Astrocyte (in vitro differentiated cells and primary cell): ENCODE measurements at places on chromosomes 2 and 18.

DNA sequence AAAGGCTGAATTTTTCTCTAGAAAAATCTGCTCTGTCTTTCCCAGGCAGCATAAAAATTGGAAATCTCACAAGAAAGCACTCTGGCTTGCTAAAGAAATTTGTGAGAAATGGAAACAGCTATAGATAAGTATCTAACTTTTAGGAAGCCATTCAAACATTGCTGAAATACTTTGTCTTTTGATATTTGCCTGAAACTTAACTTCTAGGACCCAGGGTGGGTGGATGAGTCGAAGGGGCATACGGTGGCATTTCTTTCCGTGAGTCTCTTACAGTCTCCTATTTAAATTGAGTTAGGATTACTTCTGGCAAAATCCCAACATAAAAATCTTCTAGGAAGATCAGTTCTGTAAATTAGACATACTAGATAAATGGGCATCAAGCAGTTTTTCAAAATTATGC lies 532 bp upstream of the COL3A1 start:
- no peak for DNase-seq

- DNase-seq: no peak
Observed at GRCh38 chr2:47300609-47301276, 102.2 kb upstream of the MSH2 start.

GRCh38 chr2:130951018-130951417 lies 114.3 kb downstream of the ARHGEF4 start:
- DNase-seq: no peak

DNA sequence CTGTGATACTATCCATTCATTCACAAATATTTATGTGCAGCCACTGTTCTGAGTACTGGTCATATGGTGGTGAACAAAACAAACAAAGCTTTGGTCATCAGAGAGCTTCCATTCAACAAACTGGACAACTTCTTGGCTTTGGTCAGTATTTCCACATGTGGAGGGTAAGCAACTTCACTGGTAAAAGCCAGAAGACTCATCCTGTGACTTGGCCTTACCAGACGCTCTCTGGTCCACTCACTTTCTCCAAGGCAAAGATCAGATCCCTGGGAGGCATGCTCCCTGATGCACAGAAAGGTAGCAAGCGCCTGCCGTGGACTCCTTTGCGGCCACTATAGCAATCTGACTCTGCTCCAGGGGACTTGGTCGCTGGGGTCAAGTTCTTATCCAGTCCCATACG lies 179.5 kb downstream of the EN1 start:
- DNase-seq: peak; percentile 96

DNA sequence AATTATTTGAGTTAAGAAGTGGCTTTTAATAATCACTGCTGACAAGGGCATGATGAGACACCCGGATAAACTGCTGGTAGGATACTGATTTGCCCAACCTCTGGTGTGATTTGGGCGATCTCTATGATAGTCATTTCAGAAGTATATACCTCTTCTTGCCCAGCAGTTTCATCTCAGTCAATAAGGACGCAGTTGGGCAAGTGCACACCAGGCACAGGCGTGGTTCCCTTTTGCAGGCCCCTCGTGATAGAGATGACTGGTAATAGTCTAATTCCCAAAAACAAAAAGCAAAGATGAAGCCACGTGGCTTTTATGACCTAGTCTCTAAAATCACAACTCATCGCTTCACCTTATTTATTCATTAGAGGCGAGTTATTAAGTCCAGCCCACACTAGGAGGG lies 246.4 kb downstream of the PRKCE start:
- no peak for DNase-seq

- DNase-seq: no peak
Observed at GRCh38 chr2:170493426-170494097, 221.6 kb upstream of the SP5 start.

- DNase-seq: no peak
Observed at GRCh38 chr2:6140509-6140908, 448.3 kb downstream of the SOX11 start.

DNA sequence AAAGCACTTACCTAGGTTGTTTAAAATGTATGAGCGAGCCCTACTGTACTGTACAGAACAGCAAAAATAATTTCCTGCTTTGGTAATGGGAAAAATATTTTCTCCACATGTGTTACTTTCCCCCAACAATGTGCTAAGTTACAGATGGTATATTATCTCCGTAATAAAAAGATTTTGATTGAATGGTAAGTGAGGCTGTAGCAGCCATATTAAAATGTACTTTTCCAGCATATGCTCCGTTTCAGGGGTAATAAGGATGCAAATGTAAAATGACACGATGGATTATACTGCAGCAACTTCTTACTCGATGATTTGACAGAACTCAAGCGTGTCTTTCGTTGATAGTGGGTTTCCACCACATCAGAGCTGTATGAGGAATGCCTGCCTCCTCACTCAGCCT lies 50.5 kb downstream of the OSBPL6 start:
- DNase-seq: no peak

GRCh38 chr2:55114597-55114996 lies 64.3 kb upstream of the RTN4 start:
- no peak for DNase-seq

DNA sequence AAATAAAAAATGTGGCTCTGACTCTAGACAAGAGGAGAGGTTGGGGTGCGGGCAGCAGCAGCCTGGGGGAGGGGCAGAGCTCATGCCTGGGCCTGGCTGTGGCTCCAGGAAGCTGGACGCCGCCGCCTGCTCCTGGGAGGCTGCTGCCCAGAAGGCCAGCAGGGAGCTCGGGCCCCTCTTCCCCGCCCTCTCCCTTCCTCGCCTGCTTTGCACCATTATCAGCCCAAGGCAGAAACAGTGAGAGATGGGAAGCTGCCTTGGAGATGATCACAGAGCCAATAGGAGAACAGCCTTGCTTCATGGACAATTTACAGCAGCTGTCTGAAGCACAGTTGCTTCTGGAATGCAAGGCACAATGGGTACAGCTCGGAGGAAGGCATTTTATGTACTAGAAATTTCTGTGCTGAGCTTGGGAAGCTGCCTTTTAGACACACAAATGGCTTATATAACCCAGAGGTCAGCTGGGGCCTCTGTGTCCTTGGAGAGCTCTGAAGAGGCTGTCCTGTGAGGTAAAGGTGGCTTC lies 55.3 kb upstream of the AFF3 start:
- peak; percentile 46 for DNase-seq

- DNase-seq: no peak
Observed at GRCh38 chr2:142140434-142140845, 9.6 kb upstream of the LRP1B start.

DNA sequence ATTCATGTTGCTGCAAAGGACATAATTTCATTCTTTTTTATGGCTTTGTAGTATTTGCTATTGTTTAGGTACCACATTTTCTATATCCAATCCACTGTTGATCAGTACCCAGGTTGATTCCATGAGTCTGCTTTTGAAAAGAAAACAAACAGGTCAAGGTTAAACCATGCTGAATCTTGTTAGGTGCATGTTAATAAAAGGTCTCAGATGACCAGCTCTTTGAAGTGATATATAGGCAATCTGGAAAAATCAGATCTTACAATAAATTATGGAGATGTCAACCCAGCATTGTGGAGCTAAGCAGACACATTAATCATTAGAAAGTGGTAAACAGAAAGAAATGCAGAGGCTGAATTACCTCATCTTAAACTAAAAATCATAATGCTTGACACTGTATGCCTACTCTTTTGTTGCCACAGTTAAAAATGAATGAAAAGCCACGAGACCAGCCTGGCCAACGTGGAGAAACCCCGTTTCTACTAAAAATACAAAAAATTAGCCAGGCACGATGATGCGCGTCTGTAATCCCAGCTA lies 246.0 kb downstream of the CTNNA2 start:
- no peak for DNase-seq

DNA sequence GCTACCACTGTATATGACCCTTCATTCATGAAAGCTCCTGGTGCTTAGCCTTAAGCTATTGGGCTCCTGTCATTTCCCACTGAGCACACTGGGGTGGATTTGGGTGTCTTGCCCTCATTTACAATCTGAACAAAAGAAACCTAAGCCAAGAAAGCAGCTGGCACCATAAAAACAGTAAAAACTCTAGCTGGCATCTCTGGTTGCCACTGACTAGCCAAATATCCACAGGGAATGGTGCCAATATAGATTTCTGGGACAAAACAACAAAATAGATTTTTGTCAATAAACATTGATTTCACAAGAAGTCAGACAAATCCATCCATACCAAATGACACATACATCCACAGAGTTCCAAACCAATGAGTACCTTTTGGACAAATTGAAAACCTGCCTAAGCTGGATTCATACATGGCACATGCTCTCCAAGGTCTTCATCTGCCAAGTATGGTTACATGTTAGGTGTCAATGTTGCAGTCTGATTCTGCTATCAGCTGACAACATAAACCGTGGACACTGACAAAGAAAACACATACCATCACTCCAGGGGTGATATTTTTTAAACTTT lies 1081.5 kb upstream of the ZEB2 start:
- DNase-seq: no peak

GRCh38 chr2:33019796-33020195 lies 73.0 kb downstream of the LTBP1 start:
- no peak for DNase-seq

DNA sequence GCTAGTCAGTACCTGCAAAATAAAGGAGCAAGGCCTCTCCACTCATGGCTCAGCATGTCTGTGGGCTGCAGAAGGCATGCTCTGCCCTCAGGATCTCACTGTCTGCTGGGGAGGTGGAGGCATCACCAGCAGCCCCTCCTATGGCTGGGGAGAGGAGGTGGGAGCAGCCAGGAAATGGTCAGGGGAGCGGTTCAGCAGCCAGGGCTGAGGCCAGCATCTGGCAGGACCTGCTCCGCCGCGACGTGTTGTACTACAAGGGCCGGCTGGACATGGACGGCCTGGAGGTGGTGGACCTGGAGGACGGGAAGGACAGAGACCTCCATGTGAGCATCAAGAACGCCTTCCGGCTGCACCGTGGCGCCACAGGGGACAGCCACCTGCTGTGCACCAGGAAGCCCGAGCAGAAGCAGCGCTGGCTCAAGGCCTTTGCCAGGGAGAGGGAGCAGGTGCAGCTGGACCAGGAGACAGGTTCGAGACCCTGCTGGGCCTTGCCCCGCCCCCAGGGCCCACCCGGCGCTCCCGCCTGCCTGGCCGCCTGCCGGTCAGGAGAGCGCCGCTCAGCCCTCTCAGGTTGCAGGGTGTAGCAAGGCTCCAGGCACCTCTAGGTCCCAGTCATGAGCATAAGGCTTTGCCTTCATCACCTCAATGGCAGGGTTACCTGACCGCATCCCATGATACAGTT lies 49.0 kb downstream of the FAM168B start:
- no peak for DNase-seq

- DNase-seq: no peak
Observed at GRCh38 chr18:56982766-56983165, 164.1 kb upstream of the BOD1L2 start.

- peak; percentile 20 for DNase-seq
Observed at GRCh38 chr2:219783359-219783975, 156.0 kb downstream of the SLC4A3 start.

GRCh38 chr18:78912336-78912735 lies 67.3 kb upstream of the SALL3 start:
- DNase-seq: no peak

GRCh38 chr2:219448099-219448775 lies 13.6 kb downstream of the SPEG start:
- no peak for DNase-seq

- DNase-seq: no peak
Observed at GRCh38 chr2:236971131-236971821, 114.4 kb upstream of the COPS8 start.

DNA sequence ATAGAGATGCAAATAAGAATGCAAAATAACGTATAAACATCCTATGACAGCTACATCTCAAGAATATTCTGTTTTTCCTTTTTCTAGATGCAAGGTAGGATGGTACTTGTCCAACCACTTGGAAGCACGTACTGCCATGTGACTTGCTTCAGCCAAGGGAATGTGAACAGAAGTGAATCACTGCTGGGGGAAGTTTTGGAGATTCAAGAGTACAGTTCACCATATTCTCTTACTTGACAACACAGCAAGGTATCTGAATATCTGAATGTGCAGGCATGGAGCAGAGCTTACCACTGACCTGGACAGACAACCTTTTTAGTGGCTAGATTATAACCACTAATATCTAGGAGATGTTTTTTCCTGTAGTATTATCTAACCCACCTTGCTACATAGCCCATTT lies 53.0 kb downstream of the TRIP12 start:
- no peak for DNase-seq

DNA sequence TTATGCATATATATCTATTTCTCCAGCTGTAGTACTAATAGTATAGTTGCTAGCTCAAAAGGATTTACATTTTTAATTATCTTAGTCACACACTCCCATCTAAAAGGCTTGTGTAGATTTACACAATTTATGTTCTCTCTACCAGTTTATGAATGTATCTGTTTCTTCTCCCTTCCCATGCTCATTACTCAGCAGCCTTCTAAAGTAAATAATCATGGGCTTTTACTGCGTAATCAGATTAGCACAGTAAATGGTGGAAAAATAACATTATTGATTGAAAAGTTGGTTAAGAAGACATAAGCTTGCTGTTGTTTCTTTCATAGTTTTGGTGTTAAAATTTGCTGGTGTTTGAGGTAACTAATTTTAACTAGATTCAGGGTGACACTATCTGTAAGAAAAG lies 81.8 kb downstream of the PTPN4 start:
- no peak for DNase-seq

DNA sequence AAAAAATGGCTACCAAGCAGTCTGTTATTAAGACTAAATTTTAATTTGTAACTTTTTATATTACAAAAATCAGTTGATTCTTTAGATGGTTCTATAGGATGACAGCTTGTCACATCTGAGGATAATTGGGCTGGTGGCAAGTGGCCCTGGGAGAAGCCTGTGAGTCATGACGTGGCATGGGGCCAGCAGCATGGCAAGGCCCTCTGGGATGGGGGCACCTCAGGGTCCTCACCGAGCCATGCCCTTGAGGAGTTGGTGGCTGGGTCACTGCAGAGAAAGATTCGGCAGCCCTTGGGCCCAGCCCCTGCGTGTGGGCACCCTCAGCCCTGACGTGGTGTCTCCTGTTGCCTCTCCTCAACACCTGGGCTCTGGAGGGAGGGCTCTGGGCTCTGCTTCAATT lies 49.7 kb downstream of the STK25 start:
- no peak for DNase-seq

GRCh38 chr2:45812011-45812500 lies 160.6 kb downstream of the PRKCE start:
- peak; percentile 82 for DNase-seq

- DNase-seq: no peak
Observed at GRCh38 chr2:149084924-149085795, 46.7 kb downstream of the LYPD6B start.

DNA sequence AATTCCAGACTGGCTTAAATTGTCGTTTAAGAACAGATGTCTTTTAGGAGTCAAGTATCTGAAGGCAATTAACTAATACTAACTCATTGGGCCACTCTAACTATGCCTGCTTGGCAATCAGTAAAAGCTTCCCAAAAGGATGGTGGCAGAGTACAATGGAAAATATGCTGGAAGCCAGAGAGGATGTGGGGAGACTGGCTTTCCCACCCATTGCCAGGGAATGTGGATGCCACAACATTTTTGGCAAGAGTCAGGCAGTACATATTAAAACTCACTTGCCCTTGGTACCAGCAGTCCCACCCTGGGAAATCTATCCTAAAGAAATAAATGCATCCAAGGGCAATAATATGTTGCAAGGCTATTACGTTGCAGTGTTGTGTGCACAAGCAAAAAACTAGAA lies 74.0 kb upstream of the FZD7 start:
- peak; percentile 64 for DNase-seq

GRCh38 chr2:158079672-158080071 lies 22.0 kb upstream of the UPP2 start:
- DNase-seq: peak; percentile 40

GRCh38 chr2:40118622-40119021 lies 333.3 kb downstream of the SLC8A1 start:
- DNase-seq: no peak

GRCh38 chr2:188576006-188576405 lies 284.3 kb downstream of the GULP1 start:
- no peak for DNase-seq
